ENCODE measurements at places on chromosomes 13 and 19.

DNA sequence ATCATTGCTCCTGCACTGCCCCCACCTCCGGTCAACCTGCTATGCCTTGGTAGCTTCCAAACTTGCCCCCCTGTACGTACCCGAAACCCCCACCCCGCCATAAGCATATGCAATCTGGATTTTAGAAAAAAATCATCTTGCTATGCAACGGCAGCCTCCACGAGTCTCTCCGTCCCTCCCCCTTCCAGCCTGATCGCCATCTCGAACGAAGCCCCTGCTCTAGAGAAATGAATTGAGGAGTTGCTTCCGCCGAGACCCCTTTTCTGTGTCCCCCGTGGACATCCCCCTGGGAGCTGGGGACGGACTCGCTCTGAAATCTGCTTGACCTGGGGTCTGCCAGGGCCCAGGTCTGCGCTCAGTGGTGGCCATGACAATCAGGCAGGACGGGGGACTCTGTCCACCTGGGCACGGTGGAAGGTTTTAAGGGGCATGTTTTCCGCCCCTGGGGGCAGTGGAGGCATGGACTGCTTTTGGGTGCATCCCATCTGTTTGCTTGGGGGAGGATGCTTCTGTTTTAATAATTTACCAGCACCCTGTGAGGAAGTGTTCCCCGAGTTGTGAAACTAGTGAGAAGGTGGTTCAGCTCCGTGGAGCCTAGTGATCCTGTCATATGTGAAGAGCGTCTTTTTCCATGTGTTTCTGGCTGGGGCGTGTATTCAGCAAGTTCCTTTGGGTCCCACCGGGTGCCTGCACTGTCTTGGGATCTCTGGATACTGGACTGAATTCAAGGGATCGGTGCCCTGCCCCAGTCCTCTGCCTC lies 1.0 kb downstream of the KDM4B start:
- DNase-seq: no peak

DNA sequence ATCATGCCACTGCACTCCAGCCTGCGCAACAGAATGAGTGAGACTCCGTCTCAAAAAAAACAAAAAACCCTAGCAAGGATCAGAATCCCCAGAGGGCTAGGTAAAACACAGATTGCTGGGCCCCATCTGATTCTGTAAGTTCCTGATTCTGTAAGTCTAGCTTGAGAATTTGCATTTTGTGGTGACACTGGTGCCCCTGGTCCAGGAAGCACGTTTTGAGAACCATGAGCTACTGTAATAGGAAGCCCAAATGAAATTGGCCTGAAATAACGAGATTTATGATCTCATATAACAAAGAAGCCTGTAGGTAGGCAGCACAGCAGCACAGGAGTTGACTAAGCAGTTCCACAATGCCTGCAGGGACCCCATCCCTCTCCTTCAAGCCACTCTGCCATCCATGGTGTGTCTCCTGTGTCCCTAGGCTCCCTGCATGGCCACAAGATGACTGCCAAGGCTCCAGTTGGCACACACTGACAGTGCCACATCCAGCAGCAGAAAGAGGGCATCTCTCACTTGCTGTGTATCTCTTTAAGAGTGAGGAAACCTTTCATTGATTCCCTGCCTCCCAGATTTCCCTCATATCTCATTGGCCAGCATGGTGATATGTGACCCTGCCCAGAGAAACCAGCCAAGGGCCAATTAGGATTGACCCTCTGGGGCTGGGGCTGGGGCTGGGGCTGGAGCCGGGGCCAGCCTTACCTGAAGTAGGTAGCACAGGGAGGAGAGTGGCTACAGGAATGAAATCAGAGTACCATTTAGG lies 21.7 kb downstream of the SIPA1L3 start:
- DNase-seq: no peak

DNA sequence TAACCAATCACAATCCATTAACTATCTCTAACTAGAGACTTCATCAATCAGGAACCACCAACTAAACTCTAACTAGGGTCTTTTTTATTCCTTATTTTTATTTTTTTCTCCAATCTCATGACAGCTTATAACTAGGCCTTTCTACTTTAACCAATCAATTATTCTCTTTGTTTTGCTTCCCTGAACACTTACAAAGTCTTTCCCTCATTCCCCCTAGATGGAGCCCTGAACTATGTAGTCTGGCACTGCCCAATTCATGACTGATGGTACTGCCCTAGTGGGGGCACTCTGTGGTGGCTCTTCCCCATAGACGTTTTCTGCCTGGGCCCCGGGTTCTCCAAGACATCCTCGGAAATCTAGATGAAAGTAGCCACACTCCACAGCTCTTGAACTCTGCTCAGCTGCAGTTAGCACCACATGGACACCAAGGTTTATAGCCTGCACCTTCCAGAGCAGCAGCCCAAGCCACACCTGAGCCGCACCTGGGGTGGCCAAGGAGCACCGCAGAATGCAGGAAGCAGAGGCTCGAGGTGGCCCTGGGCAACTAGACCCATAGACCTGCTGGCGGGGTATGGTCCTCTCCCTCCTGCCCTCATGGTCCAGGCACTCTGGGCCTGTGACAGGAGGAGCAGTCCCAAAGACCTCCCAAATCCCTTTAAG lies 6.6 kb downstream of the ATP7B start:
- no peak for DNase-seq

DNA sequence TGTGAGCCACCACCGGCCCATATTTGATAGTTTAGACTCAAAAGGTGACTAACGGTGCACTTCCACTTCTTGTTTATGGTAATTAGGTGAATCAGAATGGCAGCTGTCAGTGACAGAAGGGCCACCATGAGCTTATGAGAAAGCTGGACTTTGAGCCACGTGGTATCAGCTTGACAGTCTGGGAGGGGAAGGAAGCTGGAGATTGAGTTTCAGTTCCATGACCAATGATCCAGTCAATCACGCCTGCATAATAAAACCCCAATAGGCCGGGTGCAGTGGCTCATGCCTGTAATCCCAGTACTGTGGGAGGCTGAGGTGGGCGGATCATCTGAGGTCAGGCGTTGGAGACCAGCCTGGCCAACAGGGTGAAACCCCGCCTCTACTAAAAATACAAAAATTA lies 8.2 kb downstream of the EID2B start:
- DNase-seq: no peak

DNA sequence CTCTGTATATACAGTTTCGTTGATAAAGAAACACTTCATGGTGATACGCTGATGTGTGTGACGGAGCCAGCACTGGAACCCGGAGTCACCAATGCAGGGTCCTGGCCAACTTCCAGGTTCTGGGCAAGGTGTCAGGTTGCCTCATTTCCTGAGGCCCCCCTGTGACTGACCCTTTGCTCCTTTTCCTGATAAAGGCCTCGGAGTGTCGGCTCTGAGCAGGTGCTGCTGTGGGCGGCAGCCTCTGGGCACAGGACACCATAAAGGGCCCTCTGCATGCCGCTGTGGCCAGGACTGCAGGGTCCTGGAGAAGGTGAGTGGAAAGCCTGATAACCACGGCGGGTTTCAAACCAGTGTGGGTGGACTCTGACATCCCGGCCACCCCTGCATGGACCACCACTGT lies 17.3 kb upstream of the MYDGF start:
- no peak for DNase-seq

DNA sequence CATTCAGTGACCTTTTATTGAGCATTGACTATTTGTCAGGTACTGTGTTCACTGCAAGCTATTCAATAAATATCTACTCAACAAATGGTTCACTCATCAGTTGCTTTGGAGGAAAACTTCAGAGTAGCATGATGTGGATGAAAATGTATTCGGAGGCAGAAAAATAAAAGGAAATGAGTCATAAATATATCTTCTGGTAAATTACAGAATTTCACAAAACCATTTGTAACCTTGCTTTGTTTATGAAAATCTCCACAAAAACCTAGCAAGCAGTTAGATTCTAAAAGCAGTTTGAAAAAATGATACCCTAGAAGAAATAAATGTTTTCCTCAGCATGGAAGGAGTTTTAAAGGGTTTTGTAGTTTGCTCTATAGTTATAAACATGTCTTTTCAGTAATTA lies 399.6 kb downstream of the LMO7 start:
- no peak for DNase-seq

DNA sequence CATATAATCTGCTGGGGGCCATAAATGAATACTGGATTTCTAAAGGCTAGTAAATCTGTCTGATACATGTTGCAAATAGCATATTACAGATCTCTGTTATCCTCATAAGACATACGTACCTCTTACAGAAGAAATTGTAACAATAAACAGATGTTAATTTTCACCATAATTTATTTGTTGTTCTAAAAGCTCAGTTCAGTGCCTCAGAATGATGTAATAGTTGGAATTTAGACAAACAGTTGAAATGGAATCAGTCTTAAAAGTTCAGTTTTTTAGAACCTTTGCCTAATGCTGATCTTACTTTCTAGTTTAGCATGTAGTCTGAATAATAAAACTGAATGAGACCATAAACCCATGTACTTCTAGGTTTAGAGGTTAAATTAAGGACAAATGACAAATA lies 43.1 kb downstream of the B3GLCT start:
- DNase-seq: no peak

GRCh38 chr19:46372901-46373490 lies 26.1 kb downstream of the PPP5C start:
- no peak for DNase-seq

DNA sequence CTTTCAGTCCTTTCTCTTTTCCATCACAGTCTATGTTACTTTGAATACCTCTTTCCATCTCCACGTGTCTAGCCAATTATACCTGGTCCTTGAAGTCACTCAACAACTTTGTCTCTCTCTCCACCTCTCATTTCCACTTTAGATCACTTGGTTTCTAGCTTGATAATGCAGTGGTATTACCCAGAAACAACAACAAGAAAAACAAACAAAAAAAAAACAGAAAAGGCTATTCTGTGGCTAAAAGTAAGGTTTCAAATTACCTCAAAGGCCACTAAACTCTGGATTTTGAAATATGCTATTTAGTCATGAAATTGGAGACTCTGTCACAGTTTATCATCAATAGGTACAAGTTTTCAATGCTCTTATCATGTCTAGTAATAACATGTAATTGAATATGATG lies 184.8 kb downstream of the PCDH9 start:
- no peak for DNase-seq

- DNase-seq: no peak
These were observed 21.7 kb downstream of the NALCN start for GRCh38 chr13:101394605-101395004.

DNA sequence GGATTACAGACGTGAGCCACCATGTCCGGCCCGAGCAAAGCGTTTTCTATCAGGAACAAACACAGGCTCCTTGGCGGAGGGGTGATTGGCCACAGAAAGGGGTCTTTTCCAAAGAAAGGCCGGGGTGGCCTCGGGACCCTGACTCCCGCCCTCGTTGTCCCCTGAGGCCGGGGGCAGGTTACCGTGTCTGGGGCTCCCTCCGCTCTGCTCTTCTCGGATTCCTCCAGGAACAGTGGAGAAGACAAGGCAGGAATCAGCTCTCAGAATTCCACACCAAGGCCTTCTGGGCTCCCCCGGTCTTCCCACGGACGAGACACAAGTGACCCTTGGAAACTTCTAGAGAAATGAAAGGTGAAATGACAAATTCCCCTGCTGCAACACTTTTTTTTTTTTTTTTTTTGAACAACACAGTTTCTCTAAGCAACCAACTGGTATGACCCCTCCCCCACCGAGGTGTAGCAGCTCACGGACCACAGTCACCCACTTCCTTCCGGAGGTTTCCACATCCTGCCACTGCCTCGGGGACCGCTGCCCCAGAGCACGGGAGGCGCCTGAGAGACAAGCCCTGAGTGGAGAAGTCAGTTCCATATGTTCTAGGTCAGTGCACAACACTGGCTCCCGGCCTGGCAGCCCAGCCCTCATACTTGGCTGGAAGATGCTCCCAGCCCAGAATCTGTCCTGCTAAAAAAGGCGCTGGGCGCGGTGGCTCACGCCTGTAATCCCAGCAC lies 11.0 kb downstream of the MOB3A start:
- DNase-seq: no peak

- DNase-seq: no peak
These were observed 16.0 kb upstream of the QTRT1 start for GRCh38 chr19:10685210-10685609.

- DNase-seq: peak; percentile 98
These were observed 18.5 kb downstream of the LMTK3 start for GRCh38 chr19:48492925-48493717.

- no peak for DNase-seq
These were observed 88.0 kb downstream of the TBC1D4 start for GRCh38 chr13:75393839-75394520.

GRCh38 chr13:108549934-108550333 lies 79.5 kb upstream of the MYO16 start:
- DNase-seq: no peak

DNA sequence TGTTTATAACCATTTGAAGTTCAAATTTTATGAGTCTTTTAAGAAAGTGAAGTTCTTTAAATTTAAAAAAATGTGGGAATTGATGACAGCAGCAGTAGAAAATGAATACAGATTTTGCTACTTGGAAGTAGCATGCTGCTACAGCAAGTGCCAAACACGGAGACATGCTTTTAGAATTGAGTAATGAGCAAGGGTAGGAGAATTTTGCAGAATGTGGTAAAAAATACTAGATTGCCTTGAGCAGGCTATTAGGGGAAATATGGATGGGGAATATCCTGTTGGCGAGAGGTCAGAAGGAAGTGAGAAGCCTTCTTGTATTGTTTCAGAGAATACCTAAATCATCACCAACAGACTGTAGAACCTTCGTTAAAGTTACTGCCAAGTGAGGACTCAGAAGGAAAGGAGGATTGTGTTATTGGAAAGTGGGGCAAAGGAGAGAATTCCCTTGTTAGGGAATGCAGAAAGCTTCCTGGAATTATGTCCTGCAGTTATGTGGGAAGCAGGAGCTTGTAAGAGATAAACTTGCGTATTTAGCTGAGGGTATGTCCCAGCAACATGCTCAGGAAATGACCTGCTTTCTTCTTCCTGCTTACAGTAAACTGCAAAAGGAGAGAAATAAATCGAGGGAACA lies 32.4 kb upstream of the OXGR1 start:
- no peak for DNase-seq

- no peak for DNase-seq
These were observed 748.2 kb downstream of the DIAPH3 start for GRCh38 chr13:59415498-59415897.

GRCh38 chr13:71255633-71256032 lies 611.4 kb downstream of the DACH1 start:
- DNase-seq: no peak

GRCh38 chr19:3698386-3698950 lies 1.8 kb downstream of the PIP5K1C start:
- no peak for DNase-seq

GRCh38 chr19:7527516-7528191 lies 5.2 kb downstream of the MCOLN1 start:
- no peak for DNase-seq

DNA sequence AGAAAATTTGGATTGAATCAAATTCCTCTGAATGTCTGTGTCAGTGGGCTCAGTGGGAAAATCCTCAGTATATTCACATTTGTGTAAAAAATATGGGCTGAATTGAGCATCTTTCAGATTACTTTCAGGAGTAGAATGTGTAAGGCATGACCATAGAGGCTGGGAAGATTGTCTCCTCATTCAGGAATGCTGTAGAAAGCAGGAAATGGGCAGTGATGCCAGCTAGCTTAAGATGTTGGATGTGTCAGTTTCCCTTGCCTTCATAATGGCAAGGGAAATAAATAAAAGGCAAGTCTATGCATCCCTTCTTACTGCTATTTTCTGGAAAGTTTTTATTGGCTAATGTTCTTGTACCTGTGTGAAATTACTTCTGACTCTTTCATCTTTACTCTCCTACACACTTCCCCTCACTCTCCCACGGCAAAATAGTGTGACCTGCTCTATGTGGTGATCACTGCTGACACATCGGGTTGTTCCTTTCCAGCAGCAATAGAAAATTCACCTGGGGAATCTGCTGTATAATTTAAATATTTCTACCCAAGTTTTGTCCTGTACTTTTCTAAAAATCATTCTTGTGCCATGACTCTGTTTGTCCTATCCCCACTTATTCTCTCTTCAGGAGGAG lies 103.2 kb downstream of the LMO7 start:
- DNase-seq: no peak

All from H1 (cell line).